Mesenteric fat pad (tissue), 1 donor: ENCODE measurements at places on chromosomes 2 and 18. TPM values are rescaled to one million over a fixed set of nuclear protein-coding genes. Genes with fewer than 3 reads are reported as not detected.

NCOA1 gene
- total RNA-seq, result 41.7 TPM

DNA sequence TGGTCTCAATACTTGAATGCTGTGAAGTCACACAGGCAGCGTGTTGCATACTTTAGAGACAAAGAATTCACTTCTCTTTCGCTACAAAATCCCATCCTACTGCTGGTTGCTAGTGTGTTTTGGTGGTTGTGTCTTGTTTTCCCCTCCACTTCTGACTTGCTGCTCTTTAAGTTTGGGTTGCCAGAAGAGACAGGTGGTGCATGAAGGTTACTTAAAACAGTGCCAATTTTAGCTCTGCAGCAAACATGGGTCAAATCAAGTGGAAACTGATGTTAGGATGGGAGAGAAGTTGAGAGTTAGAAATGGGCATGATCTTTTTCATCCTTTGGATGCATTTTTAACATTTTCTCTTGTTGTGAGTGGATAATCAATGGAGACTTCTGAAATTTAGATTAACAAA is 136.2 kb upstream of the KCNH7 start:
- no peak for DNase-seq

- DNase-seq, result no peak
Measured at GRCh38 chr2:200509235-200509611, 645 bp downstream of the KCTD18 start.

GRCh38 chr18:67514901-67515540 is 1.5 kb downstream of the DSEL start:
- DNase-seq, result no peak

GRCh38 chr2:8837795-8838140 is 355 bp upstream of the KIDINS220 start:
- DNase-seq, result no peak
